ENCODE measurements at places on chromosomes 7 and 10.

DNA sequence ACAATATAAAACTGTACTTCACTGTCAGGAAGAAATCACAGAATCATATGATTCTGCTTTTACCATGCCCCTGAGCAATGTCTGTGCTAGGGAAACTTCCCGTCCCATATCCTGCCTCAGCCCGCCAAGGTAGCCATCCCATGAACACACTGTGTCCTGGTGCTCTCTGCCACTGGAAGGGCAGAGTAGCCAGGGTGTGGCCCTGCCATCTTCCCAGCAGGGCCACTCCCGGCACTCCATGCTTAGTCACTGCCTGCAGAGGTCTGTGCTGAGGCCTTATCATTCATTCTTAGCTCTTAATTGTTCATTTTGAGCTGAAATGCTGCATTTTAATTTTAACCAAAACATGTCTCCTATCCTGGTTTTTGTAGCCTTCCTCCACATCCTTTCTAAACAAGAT lies 31.8 kb downstream of the AP3M1 start:
- no peak for DNase-seq

DNA sequence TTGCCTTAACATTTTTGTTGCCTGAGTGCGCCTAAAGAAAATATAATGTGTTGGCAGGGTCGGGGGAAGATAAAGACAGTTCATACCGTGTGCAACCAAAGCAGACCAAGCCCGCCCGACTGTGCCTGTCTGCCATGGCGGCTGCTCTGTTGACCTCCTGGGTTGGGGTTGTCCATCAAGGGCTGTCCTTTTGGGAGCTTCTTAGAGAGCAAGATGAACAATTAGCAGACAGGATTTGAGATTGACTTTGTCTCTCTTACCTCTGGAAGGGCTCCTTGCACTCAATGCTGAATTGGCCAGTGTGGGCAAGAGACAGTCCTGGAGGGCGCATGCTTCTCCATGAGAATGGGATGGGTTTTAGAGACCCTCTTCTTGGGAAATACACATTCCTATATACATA lies 319.6 kb downstream of the GLRX3 start:
- DNase-seq, result no peak

GRCh38 chr7:56106108-56107073 lies at the start of gene CHCHD2:
Gene CHCHD2, minus strand, starts transcription at chr7:56106476. Its CDS starts 63 bp downstream, at chr7:56106413.
- peak; percentile 81 for DNase-seq

GRCh38 chr7:129615018-129615417 lies 3.5 kb downstream of the NRF1 start:
- DNase-seq, result no peak

DNA sequence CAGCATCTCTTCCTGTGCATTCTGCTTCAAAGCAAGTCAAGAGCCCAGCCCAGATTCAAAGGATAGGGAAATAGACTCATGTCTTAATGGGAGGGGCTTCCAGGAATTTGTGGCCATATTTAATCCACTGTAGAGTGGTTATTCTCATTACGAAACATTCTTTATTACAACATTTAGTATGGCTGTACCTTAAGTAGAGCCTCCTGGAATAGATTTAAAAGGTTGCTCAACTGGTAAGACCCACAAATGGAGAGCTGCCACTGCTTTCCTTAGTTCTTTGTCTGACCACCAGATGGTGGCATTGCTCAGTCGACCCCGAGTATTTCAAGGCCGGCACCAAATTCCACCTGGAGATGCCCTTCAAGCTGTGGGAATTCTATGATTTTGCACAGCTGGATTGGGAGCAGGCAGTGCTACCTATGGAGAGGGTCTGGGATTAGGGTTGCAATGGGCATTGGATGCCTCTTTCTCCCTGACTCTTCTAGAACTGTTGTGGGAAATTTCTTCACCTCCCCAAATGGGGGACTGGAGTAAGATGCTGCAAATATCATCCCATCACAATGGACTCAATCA lies 102.2 kb downstream of the RBM20 start:
- DNase-seq, result peak; percentile 39

- DNase-seq, result no peak
Observed at GRCh38 chr7:133108023-133108422, 26.1 kb upstream of the CHCHD3 start.

DNA sequence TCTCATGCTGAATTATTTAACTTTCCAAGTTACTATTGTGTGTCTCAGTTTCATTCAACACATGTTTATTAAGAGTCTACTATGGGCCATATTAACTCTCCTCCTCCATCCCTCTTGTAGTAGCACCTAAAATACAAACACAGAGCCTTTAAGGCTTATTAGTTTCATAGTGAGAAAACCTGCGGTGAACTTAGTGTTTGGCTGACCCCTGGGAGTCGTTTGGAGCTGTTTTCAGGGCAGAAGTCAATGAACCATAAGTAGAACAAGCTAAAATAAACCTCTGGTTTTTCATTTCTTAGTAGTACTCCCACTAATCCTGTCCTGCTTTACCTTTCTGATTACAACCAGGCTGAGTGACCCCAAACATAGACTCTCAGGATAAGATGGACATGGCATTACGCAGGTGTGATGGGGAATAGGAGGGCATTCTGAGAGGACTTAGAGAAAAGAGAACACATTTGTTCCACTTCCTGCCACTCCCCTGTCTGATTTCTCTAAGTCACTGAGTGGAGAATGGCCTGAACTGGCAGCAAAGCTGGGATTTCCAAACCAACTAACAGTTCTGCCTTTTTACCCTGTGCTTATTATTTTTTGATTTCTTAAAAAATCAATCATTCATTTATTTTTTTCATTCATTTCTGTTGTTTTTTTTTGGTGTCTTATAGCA lies 74.5 kb downstream of the LRMDA start:
- DNase-seq, result no peak

DNA sequence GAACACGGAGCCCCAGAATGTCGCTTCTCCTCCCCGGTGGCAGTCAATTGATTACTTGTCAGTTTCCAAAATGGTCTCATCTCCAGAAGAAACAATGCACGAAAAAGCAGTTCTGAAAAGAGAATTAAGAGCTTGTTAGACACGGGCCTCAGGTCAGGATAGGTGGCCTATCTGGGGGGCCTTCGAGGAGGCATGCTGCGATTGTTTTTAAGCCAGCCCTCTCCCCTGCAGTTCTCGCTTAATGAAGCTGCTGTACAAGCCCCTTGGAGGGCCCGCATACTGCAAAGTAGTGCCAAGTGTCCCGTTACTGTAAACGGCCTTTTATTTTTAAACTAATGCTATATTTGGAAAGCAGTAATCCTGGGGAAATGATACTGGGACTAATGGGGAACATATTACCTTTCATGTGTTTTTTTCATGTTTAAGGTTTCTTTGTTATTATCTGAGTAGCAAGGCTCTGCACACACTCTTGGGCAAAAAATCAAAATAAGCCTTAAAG lies 114.8 kb upstream of the TCF7L2 start:
- no peak for DNase-seq

DNA sequence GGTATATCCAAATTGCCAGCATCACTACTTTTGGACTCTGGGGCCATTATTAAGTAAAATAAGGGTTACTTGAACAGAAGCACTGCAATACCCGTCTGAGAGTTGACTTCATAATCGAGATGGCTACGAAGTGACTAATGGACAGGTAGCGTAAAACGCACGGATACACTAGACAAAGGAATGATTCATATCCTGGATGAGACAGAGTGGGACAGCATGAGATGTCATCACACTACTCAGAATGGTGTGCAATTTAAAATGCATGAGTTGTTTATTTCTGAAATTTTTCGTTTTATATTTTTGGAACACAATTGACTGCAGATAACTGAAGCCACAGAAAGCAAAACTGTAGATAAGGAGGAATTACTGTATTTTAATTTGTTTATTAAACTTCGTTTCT lies 421.5 kb upstream of the LRGUK start:
- no peak for DNase-seq

- no peak for DNase-seq
Observed at GRCh38 chr10:79487296-79488194, 24.8 kb upstream of the EIF5AL1 start.

- DNase-seq, result no peak
Observed at GRCh38 chr7:110317541-110318265, 773.2 kb upstream of the LRRN3 start.

DNA sequence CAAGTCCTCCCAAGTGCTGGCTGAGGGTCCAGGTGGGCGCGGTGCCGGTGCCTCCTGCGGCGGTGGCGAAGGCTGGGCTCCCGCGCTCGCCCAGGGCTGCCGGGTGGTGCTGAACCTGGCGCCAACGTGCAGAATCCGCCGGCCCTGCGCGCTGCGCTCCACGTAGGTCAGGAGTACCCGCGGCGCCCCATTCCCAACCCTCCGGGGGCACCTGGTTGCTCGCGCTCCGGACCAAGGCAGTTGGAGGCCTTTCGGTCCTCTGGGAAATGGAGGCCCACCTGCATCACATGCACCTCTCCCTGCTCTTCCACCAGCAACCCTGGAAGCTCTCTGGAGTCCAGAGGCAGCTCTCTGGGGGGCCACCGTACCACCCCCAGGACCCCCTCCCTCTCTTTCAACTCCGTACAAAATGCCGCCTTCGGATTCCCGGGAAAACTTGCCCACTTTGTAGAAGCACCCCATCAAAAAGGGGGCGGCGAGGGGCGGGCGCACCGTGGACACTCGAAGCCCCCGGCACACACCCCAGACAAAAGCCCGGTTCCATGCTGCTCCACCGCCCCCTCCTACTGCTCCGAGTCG lies 745 bp downstream of the SLC16A9 start:
- peak; percentile 19 for DNase-seq

- DNase-seq, result no peak
Observed at GRCh38 chr7:66937940-66938339, 16.9 kb downstream of the TMEM248 start.

DNA sequence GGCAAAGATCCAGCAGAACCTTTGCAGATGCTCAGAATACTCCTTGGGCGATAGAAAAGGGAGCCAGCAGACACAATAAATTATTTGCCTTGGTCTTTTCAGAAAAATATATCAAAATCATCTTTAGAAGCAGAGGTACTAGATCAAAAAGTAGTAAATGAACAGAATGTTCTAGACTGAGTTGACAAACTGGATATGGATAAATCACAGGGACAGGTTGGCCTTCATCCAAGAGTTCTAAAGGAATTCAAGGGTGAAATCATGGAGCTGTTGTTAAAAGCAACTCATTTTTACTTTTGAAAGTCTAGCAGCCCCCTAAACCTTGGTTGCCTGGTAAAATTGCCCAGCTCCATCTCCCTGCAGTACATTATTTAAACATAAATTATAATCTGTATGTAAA lies 99.1 kb downstream of the PLCE1 start:
- no peak for DNase-seq

Measured in activated B cell treated with CpG ODN at 0.5 μM for 24 hours (primary cell).